Mammary epithelial cell (primary cell): ENCODE measurements at places on chromosomes 2 and 18. TPM values are rescaled to one million over a fixed set of nuclear protein-coding genes. Genes with fewer than 3 reads are reported as not detected.

DNA sequence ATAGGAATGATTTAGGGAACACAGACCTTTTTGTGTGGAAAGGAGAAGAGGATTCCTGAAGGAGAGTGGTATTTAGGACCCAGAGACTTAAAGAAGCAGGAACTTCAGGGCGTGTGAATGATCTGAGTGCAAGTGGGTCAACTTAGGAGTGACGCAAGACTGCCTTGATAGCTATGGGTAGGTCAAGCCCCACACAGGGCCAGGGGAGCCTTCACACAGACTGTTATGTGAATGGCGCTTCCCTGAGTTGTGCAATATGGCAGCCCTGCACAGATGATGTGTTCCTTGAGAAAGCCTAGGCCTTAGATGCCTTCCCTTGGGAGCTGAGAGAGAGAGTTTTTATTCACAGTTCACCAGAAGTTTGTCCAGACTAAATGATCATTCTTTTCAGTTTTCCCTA lies 47.1 kb upstream of the IGFBP5 start:
- DNase-seq = no peak

DNA sequence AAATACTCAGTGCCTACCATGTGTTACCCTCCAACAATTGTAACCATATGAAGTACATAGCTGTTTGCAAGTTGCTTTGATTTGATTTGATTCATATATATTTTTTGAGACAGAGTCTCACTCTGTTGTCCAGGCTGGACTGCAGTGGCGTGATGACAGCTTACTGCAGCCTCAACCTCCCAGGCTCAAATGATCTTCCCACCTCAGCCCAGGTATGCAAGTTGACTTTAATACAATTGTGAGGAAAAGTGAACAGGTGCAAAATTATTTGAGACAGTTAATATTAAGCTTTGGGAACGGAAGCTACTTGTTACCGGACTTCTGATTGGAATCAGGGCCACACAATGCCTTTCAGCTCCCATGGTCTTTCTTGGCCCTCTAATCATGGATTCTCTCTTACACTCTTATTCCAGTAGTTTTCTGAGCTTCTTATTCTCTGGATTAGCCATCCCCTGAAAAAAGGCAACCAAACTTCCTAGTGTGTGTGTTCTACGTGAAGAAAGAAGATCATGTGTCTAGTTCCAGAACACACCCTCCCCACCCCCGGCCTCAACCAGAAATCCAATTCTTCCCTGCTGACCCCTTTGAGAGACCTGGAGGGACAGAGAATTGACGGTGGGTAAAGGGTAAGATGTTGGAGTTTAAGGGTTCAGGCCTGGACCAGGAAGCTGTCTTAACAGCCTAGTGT lies 1.1 kb upstream of the RPL37A start:
- no peak for DNase-seq

GRCh38 chr2:220489121-220489520 lies 861.7 kb downstream of the SLC4A3 start:
- DNase-seq = no peak

DNA sequence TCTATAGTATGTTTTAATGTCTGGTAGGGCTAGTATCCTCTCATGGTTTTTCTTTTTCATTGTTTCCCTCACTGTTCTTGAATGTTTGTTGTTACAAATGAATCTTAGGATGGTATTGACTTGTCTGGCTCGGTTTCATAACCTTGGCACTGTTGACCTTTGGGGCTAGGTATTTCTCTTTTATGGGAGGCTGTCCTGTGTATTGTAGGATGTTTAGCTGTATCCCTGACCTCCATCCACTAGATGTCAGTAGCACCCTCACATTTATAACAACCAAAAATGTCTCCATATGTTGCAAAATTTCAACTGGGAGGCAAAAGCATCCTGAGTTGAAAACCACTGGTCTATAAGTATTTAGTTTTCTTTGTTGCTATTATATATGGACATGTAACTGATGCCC lies 7.0 kb upstream of the AOX1 start:
- peak; percentile 25 for DNase-seq

- DNase-seq = peak; percentile 87
Observed at GRCh38 chr18:45335282-45336043, 279.8 kb upstream of the SLC14A2 start.

GRCh38 chr2:105518897-105519296 lies 120.0 kb upstream of the FHL2 start:
- no peak for DNase-seq

DNA sequence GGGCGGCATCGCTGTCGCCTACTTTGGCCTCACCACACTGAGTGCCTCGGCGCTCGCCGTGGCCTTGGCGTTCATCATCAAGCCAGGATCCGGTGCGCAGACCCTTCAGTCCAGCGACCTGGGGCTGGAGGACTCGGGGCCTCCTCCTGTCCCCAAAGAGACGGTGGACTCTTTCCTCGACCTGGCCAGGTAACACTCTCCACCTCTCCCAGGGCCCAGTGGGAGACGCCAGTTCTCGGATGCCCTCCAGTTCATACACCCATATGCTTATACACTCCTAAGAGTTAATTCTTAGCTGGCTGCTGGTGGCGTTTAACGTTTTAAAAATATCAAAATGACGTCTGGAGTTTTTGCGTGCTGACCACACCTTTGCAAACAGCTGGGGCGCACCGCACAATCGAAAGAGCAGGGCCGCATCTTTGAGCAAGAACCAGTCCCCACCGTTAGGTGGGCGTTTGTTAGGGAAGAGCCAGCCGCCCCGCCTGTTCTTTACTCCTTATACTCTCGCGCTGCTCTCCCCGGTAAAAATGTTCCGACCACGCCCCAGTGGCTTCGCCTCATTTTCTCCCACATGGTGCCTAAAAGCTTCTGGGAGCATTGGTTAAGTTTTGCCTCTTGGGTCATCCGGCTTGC lies 899 bp downstream of the SLC1A4 start:
- DNase-seq = no peak

GRCh38 chr2:202494300-202495229 lies 118.4 kb downstream of the BMPR2 start:
- no peak for DNase-seq

DNA sequence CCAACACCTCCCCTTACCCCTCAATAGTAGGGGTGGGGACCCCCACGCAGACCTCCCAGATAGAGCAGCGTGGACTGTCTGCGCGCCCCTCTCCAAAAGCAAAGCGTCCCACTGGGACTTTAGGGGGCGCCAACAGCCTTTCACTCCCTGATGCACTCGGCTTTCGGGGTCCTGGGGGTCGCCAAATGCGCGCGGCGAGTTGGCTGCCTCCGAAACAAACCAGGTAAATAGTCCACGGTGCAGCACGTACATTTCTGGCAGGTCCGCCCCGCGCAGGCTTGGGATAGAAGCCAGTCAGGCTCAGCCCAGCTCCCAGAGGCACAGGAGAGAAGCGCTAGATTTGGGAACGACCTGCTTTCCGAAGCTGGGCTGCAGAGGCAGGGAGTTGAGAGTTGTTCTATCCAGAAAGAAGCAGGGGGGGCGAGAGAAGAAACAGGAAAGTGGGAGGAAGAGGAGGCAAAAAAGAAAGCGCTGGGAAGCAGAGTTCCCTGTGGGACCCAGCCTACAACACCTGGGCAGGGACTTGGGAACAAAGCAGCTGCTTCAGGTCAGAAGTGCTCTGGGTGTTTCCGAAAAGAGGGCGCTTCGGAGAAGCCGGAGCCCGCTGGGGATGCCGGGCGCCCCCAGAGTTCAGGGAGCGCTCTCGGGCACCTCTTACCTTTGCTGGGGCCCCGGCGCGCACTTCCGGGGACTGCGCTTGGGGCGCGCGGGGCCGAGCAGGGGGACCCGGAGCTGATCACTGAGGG lies 544 bp downstream of the EVA1A start:
- peak; percentile 52 for DNase-seq

IL1R1 gene
- total RNA-seq = 4.7 and 7.7 TPM in 2 replicates

FN1 gene
- 10,039 and 11,348 TPM in 2 replicates for total RNA-seq

GALR1 gene
- total RNA-seq = not detected in 2 replicates

KIF5C gene
- total RNA-seq = 0.19 TPM in 1 of 2 replicates, not detected in the other

SH2D6 gene
- total RNA-seq = 0.78 and 1.5 TPM in 2 replicates

MARCO gene
- not detected in 2 replicates for total RNA-seq

STK16 gene
- 26.9 and 44.4 TPM in 2 replicates for total RNA-seq

BOLL gene
- not detected for total RNA-seq
